ENCODE measurements at places on chromosomes 2 and 18.

DNA sequence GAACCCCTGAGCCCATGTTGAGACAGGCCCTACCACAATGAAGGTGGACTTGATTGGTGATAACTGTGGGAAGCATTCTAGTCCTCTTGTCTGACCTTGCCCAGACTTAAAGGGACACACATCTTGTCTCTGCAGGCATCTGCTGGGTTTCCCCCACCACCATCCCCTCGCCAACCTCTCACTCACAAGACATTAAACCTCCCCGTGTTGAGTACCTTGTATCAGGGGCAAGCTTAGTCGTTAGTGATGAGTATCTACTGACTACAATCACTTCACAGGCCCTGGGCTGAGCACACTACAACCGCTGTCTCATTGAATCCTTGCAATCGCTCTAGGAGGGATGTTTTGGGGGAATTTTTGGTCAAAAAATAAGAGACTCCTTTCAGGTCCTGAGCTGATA lies 86.0 kb downstream of the ICOS start:
- no peak for DNase-seq

DNA sequence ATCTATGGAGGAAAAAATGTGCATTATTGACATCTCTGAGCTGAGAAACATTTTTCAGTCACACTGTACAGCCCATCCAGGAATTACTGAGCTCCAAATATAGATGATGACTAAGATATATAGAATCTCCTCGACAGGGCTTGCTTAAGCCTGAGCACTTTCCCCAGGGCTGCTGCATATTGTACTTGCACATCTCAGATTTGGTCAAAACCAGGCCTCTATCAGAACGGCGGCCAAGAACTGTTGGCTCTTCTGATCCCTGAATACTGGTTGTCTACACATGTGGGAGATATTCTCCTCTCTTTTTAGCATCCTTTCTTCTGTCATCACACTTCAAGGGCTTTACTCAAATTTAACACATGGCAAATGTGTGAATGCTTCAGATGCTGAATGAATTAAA lies 201.5 kb upstream of the SLC35G4 start:
- DNase-seq = no peak

- no peak for DNase-seq
Observed at GRCh38 chr2:99507937-99508818, 18.4 kb upstream of the REV1 start.

- no peak for DNase-seq
Observed at GRCh38 chr2:188976545-188977268, 2.5 kb downstream of the COL3A1 start.

- DNase-seq = peak; percentile 64
Observed at GRCh38 chr2:201182650-201183364, at the start of gene CASP10. Gene CASP10 (plus strand): TSS chr2:201183141. CDS start chr2:201185778, 2,637 bp downstream.

DNA sequence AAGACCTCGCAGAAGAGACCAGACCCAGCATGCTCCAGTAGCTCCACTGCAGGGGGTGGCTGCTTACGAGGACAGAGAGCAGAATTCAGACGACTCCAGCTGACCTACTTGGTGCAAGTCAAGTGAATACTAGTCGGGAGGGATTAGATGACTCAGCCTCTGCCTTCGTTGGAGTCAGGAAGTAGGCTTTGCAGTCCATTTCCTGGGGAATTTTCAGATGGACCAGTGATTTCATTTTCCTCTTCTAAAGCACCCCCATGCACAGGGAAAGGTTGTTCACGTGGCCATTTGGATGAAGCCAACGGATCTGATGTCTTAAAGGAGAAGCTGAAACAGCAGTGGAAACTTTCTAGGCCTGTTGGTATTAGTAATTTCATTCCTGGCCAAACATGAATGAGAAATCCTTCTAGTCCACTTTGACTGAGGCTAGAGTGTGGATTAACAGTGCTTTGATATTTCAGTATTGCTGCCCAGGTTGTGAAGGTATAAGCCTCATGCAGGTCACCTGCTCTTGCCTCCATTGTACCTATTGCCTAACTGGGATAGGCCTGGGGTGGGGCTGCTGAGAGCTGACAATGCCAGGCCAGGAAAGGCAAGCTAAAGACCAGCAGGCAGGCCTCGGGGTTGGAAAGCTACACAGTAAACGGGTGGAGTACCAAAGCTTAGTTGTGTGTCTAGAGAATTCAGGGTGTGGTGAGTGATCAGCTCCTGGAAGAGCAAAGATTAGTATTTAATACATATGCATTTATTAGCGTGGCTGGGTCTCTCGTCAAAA lies 117.6 kb upstream of the FOSL2 start:
- DNase-seq = peak; percentile 37

- no peak for DNase-seq
Observed at GRCh38 chr18:41576643-41577042, 378.4 kb upstream of the PIK3C3 start.

GRCh38 chr2:226905718-226906117 lies 69.9 kb downstream of the RHBDD1 start:
- no peak for DNase-seq

DNA sequence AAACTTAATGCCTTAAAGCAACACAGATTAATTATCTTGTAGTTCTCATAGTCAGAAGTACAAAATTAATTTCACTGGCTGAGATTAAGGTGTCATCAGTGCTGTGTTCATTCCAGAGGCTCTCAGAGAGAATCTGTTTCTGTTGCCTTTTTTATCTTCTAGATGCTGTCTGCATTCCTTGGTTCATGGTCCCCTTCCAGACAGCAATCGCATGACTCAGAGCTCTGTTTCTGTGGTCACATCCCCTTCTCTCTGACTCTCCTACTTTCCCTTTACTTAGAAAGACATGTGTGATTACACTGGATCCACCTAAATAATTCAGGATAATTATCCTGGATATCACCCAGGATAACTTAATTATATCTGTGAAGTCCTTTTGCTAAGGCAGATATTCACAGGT lies 148.6 kb downstream of the MAIP1 start:
- no peak for DNase-seq

DNA sequence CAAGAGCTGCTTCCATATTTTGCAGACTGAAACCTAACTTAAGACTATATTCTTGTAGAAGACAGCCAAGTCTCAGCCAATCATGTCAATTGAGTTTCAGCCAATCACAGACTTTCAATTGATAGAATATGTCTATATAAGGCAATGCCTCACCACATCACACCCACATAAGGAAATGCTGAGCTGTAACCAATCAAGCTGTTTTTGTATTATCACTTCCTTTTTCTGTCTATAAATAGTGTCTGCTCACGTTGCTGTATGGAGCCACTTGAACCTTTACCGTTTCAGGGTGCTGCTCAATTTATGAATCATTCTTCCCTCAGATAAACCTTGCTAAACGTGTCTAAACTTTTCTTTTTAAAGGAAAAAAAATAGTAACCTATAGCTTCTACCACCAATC lies 1554.4 kb upstream of the LRRTM1 start:
- DNase-seq = no peak

DNA sequence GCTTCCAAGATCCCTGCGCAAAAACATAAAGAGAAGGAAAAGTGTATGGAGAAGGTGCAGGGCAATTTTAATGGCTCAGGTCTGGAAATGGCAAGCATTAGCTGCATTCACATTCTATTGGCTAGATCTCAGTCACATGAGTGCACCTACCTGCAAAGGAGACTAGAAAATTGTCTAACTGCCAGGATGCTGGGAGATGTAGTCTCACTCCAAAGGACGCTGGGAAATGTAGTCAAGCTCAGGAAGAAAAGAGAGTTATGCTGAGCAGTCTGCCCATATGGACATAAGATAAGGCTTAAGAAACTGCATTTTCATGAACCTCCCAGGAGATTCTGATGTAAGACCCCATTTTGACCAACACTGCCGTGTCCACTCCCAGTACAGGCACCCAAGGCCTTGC lies 9.5 kb upstream of the KLHL29 start:
- no peak for DNase-seq

DNA sequence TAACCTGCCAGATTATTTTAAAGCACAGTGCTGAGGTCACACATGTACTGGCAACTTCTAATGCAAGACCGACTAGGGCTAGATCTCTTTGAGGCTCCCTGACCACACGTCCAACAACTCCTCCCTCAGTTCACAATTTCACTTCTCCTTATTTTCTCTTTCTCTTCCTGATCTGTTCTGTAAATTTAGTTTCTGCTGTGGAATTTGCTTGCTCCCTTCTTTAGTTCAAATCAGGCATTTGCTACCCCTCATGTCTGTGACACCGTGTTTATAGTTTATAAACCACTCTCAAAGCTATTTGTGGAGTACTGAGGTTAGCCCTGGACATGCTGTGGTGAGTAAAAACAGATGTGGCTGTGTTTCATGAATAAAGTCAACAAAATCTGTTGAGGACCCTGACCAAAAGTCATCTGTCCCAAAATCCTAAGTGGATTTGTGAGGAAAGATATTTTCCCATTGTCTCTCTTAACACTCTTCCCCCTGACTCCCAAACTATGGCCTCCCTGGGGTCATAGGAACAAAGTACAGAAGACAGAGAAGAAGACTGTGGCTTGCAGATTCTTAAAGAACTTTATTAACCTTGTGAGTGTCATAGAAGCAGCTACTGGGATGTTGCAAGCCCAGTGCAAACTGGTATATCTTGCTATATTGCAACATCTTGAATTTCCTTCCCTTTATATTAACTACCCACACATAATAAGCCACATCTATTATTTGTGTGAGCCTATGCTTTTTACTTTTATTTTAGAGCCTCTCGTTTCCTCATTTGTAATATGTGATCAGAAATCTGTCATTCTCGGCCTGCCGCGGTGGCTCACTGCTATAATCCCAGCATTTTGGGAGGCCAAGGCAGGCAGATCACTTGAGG lies 3.5 kb upstream of the NAGK start:
- DNase-seq = no peak

- DNase-seq = no peak
Observed at GRCh38 chr2:37689751-37690150, 18.3 kb upstream of the CDC42EP3 start.
